Tibial nerve (tissue), 4 donors: ENCODE measurements at places on chromosomes 6 and 20.

DNA sequence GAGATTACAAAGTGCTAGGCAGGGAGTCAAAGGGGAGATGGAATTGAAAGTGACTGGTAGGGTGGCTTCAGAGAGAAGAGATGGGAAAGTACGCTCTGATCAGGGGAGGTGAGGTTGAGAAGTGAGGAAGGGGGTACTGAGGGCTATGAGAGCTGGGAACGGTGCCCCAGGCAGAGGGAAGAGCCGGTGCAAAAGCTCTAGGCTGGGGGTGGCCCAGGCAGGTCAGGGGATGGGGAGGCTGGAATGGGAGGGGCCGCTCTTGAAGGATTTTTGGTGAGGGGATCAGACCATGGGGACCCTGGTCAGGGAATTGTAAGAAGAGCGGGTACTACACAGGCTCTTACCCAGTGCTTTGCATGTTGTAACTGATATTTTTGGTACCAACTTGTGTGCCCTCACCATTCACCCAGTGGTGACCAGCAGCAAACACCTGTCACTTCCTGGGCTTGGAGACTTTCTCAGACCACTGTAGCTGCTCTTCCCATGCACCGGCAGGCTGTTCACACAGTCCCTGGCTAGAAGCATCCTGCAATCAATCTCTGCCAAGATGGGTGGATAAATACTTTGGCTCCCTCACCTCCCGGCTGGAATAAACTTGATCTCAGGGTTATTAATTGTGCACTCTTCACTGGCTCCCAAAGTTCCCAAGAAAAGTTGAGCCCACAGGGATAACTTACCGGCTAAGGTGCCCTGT lies 24.0 kb downstream of the PCK1 start:
- no peak for DNase-seq

DNA sequence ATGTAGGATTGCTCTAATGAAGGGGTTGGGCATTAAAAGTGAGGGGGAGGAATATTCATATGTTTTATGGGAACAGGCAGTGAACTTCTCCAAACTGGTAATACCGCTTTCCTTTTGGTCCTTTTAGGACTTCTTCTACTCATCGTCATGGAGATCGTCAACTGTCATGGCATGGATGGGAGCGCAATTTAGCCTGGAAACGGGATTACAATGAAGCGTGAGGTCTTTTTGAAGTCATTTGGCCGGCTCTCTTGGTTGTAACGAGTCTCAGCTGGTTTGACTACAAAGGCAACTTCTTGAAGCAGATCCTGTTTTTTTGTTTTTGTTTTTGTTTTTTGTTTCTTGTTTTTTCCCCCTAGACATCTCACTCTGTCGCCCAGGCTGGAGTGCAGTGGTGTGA lies 1.4 kb upstream of the HLA-E start:
- DNase-seq = no peak

DNA sequence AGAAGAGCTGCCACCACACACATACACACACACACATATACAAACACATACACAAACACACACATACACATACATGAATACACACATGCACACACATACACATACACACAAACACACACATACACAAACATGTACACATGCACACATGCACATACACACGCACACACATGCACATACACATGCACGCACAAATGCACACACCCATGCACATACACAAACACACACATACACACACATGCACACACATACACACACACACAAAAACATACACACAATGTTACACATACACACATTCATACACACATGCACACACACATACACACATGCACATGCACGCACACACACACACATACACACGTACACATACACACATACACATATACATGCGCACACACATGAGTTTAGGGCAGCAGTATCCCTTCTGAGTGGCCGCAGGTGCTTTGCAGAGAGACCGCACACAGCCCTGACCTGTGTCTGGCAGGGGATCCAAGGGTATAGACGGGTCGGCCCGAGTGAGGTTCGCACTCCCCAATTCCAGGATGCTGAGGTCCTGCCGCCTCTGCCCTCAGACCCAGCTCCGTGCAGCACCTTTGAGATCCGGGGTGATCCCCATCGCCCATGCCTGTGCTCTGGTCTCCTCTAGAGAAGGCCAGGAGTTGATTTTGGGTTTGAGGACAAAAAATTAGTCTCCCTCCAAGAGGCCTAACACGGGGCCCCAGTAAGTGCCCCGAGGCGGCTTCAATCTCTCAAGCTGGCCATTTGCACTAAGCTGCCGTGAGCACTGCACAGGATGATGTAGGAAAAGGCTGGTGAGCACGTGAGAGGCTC lies 56.8 kb downstream of the TMEM242 start:
- DNase-seq = no peak

- DNase-seq = no peak
Observed at GRCh38 chr6:124963416-124963785, 1.2 kb downstream of the RNF217 start.

DNA sequence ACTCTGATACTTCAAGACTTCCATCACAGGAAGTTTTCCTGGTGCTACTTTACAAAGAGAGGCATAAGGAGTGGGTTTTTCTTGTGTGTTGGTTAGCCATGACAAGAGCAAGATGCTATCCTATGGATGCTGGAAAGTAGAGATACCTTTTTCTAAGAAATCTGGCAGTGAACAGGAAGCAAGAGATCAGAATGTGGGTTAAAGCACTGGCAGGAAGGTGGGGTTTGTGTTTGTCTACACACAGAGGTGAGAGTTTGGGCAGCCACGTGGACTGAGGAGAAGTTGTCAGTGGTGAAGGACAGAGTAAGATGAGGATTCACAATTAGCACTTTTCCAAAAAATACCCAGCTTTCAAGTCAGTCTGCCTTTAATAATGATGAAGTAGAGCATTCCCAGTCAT lies 17.9 kb downstream of the SLC2A12 start:
- DNase-seq = no peak

DNA sequence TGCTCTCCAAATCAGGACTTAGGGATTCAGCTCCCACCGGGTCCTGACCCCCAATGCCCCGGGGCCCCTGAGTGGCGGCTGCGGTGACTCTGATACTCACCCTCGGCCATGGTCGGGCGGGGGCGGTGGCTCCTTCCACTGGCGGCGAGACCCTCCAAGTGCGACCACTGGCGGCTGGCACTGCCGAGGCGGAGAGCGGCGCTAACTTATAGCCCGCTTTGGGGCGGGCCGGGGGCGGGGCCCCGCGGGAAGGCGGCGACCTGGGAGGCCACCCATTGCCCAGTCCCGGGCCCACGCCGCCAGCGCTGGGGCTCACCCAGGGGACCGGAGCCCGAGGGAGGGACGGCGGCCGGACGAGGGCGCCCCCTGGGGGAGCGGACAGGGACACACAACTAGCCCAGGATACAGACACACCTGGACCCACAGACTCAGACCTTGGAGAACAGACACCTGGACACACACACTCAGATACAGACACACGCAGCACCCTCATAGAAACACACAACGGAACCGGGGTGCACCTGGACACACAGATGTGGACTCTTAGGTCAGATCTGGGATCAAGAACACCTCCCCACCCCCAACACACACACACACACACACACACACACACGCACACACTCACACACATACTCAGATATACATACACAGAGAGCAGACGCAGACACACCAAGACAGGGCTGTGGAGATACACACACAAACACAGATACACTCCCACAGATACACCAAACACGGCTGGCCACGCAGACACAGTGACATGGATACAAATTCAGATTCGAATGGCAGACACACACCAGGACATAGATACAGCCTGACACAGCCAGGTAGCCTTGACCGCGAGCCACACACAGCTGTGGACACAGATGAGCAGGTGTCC lies at the start of gene TGM2:
TGM2 (minus strand) TSS at position 182 of the 877 bp plus-strand sequence; CDS start at position 110, 72 bp downstream.
- DNase-seq = no peak

DNA sequence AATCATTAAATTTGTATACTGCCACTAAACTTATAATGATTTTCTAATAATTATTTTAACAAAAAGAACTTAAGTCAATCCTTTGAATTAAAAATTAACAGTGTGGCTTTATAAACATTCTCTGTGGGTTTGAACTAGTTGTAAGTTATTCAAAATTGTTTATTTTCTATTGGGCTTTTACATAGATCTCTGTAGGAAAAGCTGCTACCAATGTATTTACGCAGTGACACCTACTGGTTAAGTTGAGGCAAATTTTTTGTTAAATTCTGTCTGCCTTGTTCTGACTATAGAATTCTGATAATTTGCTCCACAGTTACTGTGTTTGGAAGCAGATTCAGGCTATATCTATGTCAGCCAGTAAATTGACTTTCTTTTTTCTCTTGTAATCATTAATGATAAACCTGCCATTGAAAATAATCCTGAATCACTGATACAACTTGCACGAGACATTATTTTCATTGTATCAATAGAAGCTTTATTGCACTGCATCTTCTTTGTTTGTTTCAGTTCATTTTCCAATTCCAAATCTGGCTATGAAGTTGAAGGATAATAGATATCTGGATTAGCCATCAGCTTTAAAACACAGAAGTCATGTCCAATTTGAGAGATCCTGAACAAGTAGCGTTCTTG lies 66.0 kb upstream of the UTRN start:
- no peak for DNase-seq

- no peak for DNase-seq
Observed at GRCh38 chr6:42322676-42323075, 105.0 kb upstream of the MRPS10 start.

DNA sequence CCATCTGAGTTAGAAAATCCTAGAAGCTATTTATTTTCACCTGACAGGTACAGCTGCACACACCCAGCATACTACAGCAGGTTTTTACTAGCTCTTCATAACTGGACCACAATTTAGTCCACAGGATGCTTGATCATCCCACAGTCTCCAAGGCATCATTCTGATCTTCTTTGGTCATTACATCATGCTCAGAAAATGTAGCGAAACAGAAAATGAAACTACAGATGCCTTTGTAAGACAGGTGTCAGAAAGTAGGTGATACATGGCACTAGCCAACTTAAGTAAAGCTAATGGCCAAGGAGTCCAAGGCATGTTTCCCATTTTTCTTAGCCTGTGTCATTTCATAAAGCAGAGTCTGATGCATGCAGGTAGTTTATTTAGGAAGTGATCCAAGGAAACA lies 102.3 kb downstream of the HTR1B start:
- no peak for DNase-seq

DNA sequence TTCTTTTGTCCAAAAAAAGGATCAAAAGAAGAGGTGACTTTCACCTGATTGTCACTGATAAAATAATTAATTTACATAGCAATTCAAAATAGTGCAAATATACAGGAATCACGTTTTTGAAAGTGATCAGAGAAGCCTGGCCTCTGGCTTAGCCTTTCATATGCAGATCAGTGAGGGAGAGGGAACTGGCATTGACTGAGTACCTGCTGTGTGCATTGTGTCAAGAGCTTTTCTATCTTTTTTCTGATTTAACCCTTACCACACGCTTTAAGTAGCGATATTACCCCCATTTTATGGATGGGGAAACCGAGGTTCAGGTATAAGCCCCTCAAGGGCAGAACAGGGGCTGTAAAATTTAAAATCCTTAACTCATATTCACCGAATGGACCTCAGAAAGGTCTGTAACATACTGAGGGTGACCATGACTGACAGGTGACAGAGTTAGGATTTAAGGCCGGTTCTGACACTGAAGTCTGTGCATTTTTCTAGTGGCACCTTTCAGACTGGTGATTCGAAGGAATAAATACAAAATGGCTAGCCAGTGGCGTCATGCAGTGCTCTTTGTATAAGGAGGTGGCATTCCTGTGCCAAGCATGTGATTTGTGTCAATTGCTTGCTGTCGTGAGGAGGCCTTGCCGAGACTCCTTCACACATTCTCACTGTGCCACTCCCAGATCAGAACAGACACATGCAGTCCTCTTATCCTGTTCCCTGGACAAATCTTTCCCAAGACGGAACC lies 310.2 kb downstream of the TSHZ2 start:
- no peak for DNase-seq

GRCh38 chr20:57594092-57594951 lies 25.9 kb downstream of the ZBP1 start:
- DNase-seq = no peak

DNA sequence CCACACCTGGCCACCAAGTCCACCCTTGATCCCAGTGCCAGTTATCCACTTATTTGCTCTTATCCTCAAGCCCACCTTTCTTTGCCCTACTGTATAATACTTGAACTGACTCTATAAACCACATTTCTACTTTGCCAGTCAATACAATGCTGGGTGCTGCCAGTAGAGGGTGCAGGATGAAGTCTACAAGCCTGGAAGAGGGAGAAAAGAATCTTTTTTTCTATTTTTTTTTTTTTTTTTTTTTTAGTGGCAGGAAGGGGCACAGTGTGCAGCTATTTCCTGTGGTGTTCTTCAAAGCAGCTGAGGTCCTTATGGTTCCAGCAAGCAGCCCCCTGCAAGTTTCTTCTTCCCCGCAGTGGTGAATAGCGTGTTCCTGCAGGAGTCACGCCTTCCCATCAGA lies 22.2 kb upstream of the GABRR1 start:
- no peak for DNase-seq

- DNase-seq = no peak
Observed at GRCh38 chr6:1498491-1499113, 109.2 kb downstream of the FOXF2 start.

DNA sequence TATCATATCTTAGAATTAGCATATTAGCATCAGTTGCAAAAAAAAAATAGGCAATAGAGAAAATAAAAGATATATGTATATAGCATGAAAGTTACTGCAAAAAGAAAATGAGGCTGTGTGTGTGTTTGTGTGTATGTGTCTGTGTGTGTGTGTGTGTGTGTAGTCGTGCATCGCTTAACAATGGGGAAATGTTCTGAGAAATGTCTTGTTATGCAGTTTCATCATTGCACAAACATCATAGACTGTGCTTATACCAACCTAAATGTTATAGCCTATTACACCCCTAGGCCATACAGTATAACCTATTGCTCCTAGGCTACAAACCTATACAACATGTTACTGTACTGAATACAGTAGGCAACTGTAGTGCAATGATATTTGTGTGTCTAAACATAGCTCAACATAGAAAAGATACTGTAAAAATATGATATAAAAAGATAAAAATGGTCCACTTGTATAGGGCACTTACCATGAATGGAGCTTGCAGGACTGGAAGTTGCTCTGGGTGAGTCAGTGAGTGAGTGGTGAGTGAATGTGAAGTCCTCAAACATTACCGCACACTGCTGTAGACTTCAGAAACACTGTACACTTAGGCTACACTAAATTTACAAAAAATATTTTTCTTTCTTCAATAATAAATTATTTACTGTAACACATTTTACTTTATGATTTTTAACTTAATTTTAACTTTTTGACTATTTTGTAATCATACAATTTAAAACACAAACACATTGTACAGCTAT lies 805.1 kb downstream of the KIF16B start:
- DNase-seq = no peak

- no peak for DNase-seq
Observed at GRCh38 chr6:10618409-10618808, 76.0 kb downstream of the C6orf52 start.

GRCh38 chr6:143684486-143684885 lies 6.7 kb downstream of the PHACTR2 start:
- no peak for DNase-seq

GRCh38 chr20:49999329-49999728 lies 16.5 kb downstream of the SNAI1 start:
- DNase-seq = no peak

- DNase-seq = no peak
Observed at GRCh38 chr6:74409447-74409846, 713.4 kb downstream of the CD109 start.
